Amniotic stem cell (primary cell): ENCODE measurements at places on chromosomes 16 and 17.

- no peak for DNase-seq
These were observed 1.7 kb downstream of the CRAMP1 start for GRCh38 chr16:1613728-1614455.

DNA sequence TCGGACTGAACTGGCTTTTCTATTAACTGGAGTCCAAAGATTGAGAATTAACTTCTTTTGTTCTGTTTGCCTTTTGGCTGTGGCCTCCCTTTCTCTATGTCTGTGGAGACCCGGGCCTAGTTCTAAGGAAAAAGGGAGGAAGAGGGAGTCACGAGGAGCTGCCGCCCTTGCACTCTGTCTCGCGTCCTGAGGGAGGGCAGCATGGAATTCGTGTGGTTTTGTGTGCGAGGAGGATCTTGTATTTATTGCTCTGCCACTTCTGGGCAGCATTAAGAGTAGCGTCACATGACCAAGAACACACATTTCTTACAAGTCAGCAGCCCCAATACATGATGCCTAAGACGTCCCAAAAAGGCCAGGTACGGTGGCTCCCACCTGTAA is 23.6 kb downstream of the METTL22 start:
- no peak for DNase-seq

GRCh38 chr17:36535669-36536081 is 888 bp downstream of the PIGW start:
- DNase-seq, result no peak

GRCh38 chr16:65828296-65828695 is 538.2 kb upstream of the CDH5 start:
- DNase-seq, result no peak

GRCh38 chr17:81519284-81520020 is 6.9 kb upstream of the ACTG1 start:
- DNase-seq, result no peak

- no peak for DNase-seq
These were observed 266.2 kb upstream of the FOXF1 start for GRCh38 chr16:86244158-86244557.

- DNase-seq, result no peak
These were observed 2.3 kb downstream of the SLC26A11 start for GRCh38 chr17:80222376-80223141.

- DNase-seq, result no peak
These were observed 8.0 kb upstream of the SLC6A2 start for GRCh38 chr16:55647798-55648197.

DNA sequence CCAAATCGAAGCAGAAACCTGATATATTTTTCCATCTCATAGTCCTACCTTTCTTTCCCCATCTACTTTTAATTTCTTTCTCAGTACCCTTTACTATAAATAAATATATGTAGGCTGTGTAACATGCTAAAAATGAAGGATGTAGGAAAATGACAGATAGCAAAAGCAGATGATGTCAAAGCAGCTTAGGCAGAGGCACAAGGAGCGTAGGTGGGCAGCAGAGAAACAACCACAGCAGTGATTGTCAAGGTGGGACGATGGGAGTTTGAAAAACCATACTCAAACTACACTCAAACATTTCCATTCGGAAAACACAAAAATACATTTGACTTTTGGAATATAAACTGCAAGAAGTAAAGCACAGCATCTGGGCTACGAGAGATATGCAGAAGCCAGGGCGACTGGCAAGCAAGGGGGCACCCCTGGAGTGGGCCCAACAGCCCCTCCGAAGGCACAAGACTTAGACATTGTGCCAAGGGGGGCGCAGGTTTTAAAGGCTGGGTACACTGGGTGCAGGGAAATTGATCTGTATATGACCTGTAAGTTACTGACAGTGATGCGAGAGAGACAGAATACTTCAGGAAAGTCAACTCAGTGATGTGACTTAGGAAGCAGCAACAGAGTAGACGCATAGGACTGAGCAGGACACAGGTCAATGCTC is 31.1 kb downstream of the SNN start:
- DNase-seq, result no peak

GRCh38 chr16:974611-975261 is 4.0 kb upstream of the LMF1 start:
- DNase-seq, result no peak

DNA sequence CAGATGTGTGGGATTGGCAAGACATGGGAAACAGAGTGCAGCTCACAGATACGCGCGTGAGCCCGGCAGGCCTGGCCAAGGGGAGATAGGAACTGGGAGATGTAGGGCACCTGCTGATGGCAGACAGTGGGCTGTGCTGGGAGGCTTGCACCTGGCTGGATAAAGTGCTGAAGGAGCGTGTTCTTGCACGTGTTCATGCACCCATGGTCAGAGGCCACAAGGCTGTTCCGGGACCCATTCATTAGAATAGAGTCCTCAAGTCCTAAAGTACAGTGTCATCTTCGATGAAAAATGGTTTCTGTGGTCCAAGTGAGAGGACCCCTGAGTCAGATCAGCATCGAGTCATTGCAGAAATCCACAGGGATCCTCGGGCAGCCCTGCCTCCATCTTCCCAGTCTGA is 236.4 kb downstream of the CCDC182 start:
- DNase-seq, result no peak

GRCh38 chr17:68383120-68383442 is 74.2 kb downstream of the WIPI1 start:
- DNase-seq, result no peak

DNA sequence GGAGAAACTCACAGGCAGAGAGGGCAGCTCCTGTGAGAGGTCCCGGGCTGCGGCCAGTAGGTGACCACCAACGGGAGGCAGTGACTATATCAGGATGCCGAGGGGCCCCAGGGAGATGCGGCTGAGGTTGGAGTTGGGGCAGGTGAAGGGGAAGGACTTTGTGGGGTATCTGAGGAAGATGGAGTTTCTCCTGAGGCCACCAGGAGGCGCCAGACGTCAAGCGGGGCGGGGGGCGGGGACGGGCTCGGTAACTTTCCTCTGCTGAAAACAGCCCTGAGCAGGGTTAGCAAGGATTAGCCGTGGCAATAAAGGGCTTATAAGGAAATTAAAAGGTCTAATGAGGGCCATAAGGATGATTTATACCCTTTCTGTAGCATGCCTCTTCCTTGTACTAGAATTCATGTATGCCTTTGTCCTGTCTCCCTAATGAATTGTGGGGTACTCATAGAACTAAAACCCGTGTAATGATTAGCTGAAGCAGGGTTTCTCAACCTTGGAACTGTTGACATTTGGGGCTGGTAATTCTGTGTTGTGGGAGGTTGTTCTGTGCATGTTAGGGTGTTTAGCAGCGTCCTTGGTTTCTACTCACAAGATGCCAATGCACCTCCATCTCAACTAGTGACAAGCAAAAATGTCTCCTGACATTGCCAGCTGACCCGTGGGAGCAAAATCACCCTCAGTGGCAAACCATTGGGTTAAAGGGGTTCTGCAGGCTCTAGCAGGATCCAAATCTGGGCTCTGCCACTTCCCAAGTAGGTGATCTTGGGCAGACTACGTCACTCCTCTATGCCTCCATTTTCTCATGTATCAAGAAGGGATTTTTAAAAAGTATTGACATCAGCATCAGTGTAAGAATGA is 74.8 kb upstream of the GRIN2A start:
- DNase-seq, result no peak

DNA sequence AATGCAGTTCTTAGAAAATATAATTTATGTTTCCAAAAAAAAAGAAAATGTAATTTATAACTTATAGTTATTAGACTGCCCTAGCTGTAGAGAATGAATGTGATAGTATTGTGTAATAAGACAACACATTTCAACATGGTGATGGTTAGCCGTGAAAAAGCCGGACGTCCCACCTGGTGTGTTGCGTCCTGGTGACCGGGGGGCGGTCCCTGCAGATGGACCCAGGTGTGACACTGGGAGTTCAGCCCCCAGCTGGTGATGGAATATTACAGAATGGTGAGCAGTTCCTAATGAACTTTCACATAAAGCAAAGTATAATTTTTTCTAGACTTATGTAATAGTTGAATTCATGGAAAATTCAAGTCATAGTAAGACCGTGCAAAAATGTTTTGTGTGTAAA is 132.8 kb downstream of the LAT start:
- no peak for DNase-seq

DNA sequence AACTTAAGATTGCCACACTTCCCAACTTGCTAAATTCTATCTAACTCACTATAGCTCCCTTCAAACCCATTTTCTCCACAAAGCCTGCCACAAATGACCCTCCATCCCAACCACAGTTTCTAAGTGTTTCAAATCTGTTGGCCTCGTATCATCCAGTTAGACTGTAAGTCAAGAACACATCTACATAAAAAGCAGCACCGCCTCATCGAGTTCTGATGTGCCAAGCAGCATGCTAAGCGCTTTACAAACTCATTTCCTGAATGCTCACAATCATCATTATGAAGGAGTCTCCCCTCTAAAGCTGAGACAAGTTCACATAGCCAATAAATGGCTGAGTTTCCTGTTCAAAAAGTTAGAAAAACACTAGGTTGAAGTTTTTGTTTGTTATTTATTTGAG is 9.2 kb upstream of the ANKFY1 start:
- no peak for DNase-seq

- DNase-seq, result peak; percentile 13
These were observed 17.5 kb upstream of the C17orf78 start for GRCh38 chr17:37358098-37358829.

DNA sequence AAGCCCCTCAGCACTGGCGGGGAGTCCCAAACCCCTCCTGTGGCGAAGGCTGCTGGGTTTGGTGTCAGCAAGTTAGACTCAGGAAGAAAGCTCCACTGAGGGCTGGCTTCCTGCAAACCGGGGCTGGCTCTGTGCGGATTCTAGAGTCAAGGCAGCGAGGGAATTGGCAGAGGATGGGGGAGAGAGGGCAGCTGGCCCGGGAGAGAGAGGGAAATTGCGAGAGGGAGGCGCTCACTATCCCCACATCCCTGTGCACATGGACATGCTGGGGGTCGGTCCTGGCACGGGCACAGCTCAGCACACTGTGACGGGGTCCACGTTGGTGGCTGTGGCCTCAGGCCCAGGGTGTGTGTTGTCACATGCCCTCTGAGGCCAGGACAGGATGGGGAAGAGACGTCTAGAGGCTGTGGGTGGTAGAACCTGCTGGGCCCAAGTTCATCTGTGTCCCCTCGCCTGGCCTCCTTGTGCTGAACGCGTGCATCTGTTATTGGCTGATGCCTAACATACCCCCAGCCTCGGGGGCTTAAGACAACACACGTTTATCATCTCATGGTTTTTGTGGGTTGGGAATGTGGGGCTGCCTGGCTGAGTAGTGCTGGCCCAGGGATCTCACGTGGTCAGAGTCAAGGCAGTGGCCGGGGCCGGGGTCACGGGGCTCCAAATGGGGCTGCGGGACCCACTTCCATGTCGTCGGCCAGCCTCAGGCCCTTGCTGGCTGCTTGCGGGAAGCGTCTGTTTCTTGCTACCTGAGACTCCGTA is 16.7 kb upstream of the JPH3 start:
- DNase-seq, result no peak

DNA sequence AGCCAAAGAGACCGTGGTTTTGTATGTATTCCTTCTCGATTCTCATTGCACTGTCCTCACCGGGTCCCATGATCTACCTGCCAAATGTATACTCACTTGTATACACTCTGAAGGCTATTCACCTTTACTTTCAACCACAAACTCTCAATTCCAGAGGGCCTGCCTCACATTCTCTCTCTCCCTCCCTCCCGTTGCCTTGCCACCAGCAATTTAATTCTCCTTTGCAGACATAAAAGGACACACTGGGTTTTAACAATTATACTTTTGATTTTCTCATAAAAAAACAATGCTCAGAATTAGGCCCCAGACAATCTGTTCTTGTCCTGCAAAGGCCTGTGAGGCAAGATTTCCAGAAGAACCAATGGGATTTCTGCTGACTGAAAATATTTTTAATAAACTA is 265.1 kb upstream of the PSMD7 start:
- no peak for DNase-seq

DNA sequence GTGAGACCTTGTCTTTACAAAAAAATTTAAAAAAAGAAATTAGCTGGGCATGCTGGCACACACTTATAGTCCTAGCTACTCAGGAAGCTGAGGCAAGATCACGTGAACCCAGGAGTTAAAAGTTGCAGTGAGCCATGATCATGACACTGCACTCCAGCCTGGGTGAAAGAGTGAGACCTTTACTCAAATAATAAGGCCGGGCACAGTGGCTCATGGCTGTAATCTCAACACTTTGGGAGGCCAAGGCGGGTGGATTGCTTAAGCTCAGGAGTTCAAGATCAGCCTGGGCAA is 11.5 kb upstream of the RIPOR1 start:
- DNase-seq, result no peak

- DNase-seq, result no peak
These were observed 45.0 kb downstream of the DYNLRB2 start for GRCh38 chr16:80585764-80586163.

DNA sequence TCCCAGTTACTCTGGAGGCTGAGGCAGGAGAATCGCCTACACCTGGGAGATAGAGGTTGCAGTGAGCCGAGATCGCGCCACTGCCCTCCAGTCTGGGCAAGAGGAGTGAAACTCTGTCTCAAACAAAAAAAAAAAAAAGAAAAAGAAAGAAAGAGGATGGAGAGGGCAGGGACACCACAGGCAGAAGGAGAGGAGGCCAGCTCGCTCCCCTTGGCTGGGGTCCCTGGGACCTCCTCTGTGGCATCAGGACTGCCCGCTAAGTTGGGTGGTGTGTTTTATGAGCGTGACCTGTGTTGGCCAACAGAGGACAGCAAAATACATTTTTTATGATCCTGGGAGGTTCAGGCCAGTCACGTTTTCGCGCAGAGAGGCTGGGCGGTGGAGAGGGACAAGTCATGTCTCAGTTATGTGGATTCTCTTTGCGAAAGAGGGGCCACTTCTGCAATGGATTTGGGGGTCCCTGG is 229.6 kb downstream of the MRTFB start:
- peak; percentile 83 for DNase-seq

DNA sequence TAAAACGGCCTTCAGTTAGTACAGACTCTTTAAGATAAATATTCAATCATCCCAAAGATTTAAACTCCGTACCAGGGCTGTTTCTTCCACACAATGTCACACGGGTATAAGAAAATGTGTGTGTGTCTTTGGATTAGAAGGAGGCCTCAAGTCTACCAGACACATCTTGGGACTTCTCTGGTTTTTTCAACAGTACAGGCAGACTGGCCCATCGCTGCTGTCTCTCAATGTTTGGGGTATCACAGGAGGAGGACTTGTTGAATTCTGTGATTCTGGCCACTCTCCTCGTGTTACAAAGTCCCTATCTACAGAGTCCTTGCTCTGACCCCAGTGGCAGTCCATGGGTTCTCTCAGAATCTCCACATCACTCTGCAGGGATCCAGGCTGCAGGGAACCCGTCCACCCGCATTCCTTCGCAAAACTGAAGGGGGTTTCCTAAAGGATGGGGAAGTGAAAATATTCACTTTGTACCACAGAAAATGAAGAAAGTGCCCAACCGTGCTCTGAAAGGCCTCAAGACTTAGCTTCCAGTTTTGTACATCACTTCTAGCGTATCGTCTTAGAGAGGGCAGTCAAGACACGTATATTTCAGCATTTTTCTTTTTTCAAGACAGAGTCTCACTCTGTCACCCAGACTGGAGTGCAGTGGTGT is 373.2 kb downstream of the NPIPA8 start:
- no peak for DNase-seq

GRCh38 chr17:28715217-28715616 is 2.5 kb downstream of the RAB34 start:
- no peak for DNase-seq

GRCh38 chr16:67396159-67397035 is 3.1 kb upstream of the TPPP3 start:
- DNase-seq, result no peak

- no peak for DNase-seq
These were observed 11.6 kb upstream of the CMIP start for GRCh38 chr16:81432937-81433557.
